ENCODE measurements at places on chromosomes 5 and 9.

GRCh38 chr5:95725937-95726810, 5.0 kb upstream of the RHOBTB3 start:
- no peak for DNase-seq

DNA sequence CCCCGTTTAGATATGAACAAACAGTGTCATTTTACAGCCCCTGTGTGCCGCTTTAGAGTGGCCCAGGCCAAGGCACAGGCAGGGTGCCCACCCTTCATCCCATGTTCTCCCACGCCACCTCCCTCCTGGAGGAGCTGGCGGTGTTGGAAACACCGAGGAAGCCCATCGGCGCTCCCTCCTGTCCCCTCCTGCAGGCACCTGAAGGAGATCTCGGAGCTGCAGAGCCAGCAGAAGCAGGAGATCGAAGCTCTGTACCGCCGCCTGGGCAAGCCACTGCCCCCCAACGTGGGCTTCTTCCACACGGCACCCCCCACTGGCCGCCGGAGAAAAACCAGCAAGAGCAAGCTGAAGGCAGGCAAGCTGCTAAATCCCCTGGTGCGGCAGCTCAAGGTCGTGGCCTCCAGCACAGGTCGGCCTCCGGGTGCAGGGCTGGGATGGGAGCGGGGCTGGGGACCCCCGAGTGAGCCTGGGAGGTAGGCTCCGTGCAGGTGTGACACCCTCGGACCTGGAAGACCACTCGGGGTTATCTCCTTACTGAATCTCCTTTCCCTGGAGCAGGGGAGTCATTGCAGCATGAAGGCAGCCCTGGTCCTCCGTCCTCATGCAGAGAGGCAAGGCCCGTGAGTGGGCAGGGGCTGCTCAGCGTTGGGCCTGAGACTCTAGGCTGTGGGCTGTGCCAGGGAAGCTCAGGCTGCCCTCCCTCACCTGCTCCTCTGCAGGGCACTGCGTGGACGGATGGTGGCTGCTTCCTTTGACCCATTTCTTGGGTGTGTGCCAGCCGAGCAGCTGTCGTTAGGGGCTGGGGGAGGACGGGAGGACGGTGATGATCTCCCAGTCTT, 113.9 kb downstream of the WNK2 start:
- no peak for DNase-seq

DNA sequence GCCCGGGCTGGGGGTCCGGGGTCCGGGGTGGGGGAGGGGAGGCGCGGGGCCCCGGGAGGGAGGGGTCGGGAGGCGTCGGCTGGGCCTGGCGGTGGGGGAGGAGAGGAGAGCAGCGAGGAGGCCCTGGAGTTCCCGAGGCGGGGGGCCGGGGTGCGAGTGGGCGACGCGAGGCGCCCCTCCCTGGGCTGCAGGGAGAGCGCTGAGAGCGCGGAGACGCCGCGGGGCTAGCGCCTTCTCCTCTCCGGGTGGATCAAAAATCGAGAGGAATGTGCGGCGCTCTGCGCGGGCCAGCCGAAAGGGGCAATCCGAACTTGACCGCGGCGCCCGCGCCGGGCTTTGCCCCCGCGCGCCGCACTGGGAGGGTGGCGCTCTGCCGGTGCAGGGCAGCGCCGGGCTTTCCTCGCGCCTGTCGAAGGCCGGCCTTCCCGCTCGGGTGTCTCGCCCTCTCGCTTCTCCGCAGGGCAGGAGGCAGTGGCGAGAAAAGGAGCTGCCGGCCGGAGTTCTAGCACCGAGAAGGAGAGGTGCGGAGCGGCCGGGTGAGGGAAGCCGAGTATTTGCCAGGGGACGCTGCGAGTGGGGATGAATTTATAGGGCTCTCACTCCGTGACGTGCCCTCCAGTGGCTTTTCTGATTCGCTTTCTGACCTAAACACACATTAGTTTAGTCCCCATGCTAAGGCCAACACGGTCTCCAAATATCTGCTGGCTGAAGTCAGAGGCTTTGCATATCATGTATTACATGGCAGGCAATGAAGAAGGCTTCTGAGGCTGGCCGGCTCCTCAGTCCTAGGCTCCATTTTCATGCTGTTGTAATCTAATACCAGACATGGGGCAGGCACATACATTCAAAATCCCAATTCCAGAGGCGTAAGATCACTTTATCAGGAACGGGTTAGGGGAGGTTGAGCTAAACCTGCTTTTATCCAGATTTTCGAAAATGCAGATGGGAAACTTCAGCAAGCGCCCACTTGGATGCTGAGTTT, 503 bp upstream of the GDNF start:
- no peak for DNase-seq

DNA sequence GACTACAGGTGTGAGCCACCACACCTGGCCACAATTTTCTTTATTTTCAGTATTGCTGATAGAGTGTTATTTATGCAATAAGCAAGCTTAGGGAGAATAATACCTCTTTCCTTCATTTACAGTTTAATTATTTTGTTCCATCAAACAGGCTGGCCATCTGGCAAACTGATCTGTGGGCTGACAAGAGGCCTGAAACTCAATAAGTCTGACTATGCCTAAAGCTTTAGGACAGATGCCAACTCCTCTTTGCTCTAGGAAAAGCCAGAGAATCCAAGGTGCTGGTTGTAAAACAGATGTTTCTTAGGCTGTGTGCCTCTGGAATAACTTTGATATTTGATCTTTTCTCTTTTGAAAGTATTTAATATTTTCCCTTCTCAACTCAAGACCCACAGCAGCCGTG, 98.4 kb downstream of the TARS1 start:
- no peak for DNase-seq

DNA sequence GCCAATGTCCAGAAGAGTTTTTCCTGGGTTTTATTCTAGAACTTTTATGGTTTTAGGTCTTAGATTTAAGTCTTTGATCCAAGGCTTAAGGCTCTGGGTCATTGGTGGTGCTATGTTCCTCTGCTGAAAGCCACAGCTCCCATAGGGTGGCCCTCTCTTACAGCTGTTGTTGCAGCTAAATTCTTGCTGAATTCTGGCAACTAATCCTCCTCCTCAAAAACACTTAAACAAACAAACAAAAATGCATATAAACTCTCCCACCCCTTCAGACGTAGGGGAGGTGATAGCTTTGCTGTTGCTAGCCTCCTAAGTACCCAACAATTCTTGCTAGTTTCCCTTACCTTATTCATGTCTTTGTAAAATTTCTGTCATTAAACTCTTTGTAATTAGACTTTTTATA, 30.2 kb downstream of the IQGAP2 start:
- no peak for DNase-seq

GRCh38 chr5:33601881-33602280, 161.1 kb downstream of the TARS1 start:
- no peak for DNase-seq

- DNase-seq = peak; percentile 29
Measured at GRCh38 chr9:19998153-19998552, 209.3 kb upstream of the SLC24A2 start.

- DNase-seq = no peak
Measured at GRCh38 chr9:123371228-123371584, 15.2 kb downstream of the CRB2 start.
